NCI-H1105 (cell line): ENCODE measurements at places on chromosomes 2 and 18.
A peak's percentile ranks its signal among the peaks of the same experiment; 100 is the strongest.

- no peak for DNase-seq
These were observed 140.8 kb downstream of the SEPTIN10 start for GRCh38 chr2:109472974-109473373.

DNA sequence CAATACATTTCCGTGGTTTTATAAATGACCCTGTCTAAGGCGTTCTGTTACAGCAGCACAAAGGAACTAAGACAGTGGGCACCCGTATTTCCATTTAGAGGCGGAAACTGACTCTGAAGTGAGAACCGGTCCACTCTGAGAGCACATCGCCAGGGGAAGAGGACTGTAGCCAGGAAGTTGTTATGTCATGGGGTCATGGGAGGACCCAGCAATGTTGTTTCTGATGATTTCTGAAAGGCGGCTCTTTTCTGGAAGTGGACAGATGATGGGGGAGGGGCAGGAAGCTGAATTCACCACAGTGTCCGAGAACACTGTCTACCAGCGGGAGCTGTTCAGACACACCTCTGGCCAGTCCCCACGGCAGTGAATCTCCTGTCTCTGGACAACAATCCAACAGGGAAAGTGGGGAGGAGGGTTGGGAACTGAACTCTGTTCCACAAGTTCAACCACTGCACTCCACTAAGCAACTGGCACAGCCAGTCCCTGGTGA lies 2.1 kb upstream of the LRRFIP1 start:
- no peak for DNase-seq

GRCh38 chr18:61635901-61636528 lies 256.8 kb downstream of the RNF152 start:
- peak; percentile 37 for DNase-seq

- peak; percentile 28 for DNase-seq
These were observed 508.4 kb upstream of the ZEB2 start for GRCh38 chr2:145028101-145028920.

DNA sequence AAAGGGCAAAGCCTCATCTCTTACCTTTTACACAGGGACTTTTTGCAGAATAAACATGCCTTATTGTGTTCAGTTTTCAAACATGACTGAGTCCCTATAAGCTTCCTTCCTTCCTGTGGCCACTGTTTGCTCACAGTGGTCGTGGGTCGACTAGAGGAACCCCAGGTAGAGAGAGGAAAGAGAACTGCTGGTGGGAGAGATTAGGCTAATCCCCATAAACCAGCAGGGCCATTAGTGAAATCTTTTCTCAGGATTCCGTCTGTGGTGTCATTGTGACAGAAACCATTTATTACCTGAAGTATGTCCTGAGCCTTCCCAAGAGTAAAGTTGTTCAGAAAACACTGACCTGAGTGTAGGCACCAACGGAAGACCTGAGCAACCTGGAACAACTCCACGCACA lies 21.3 kb upstream of the BOD1L2 start:
- DNase-seq = no peak

DNA sequence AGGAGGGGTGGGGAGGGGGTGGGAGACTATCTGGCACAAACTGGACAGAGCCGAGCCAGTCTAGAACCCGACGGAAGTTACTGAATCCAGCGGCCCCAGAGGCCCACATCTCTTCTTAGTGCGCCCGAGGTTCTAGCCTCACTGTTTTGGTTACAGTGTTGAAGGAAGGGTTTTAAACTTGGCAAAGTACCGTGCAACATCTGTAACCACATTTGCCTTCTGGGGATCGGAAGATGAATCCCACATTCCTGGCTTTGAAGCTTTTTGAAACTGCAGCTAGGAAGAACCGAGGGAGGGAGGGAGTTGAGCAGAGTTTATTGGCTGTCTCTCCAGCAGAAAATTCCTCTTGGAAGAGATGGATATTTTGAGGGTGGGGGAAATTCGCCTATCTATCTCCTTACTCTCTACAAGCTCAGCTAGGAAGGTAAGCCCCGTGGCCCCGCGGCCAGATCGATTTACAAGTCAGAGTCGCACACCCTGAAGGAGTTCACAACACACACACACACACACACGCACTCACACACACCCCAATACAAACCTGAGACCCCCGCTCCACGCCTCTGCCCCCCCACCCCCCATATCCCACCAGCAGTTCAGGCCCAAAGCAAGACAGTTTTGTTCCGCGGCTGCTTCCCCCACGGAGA lies 1.0 kb downstream of the ACVR1 start:
- DNase-seq = no peak

- DNase-seq = no peak
These were observed 31.7 kb downstream of the PCARE start for GRCh38 chr2:29042561-29043075.

DNA sequence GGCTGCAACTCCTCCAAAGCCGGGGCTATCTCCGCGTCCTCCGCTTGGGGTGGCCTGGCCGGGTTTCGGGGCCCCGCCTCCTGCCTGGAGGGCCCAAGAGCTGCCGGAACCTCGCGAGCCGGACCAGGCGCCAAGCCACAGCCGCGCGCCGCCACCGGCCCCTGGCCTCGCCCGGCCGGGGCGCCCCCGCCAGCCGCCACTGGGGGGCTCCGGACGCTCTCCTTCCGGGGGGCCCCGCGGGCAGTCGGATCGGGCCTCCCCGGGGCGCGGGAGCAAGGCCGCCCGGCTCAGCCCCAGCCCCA lies 17.4 kb upstream of the HAAO start:
- DNase-seq = peak; percentile 52

DNA sequence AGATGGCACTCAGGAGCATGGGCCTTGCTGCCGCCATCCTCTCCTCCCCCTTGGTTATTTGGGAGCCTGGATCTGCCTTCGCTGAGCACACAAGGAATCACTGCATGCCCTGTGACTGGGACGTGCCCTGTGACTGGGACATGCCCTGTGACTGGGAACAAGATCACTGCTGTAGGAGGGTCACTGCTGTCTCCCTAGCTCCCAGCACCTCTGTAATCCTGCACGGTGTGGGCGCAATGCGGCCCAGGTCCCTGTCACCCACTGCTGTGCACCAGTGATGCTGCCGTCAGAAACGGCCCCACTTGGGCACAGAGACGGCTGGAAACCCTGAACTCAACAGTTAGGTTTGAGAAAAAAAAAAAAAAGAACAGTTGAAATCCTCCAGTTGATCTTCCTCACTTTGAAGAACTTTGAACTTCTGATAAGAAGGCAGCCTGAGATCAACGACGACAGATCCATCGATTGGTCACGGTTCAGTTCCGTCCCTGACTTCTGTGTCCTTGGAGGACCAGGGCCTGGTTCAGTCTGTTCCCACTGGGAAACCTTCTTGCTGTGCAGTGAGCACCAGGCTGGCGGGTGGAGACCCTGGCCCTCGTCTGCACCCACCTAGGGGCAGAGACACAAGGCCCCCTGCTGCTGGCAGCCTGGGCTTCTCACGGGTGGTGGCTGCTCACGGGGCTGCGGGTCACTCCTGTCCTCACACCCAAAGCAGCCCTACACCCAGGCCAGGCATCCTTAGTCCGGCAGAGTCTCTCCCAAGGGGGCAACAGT lies 125.9 kb downstream of the PXDN start:
- no peak for DNase-seq

- DNase-seq = no peak
These were observed 554 bp downstream of the FEV start for GRCh38 chr2:218984239-218985020.

DNA sequence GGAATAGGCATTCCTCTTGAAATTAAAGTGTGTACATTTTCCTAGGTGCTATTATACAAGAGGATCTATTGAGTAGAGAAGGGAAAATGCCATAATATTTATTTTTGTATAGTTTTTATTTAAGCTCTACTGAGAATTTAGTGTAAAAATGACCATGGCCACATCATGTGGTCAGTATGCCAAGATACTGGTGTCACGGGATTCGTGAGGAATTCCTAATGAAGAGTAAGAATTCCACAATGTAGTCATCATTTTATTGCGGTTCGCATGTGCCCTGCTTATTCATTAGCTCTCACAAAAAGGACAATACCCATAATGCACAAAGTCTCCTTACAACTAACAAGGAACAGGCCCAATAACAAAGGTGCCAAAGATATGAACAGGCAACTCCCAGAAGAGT lies 39.3 kb upstream of the PARD3B start:
- no peak for DNase-seq

- DNase-seq = no peak
These were observed 239.4 kb upstream of the HNMT start for GRCh38 chr2:137724912-137725311.

DNA sequence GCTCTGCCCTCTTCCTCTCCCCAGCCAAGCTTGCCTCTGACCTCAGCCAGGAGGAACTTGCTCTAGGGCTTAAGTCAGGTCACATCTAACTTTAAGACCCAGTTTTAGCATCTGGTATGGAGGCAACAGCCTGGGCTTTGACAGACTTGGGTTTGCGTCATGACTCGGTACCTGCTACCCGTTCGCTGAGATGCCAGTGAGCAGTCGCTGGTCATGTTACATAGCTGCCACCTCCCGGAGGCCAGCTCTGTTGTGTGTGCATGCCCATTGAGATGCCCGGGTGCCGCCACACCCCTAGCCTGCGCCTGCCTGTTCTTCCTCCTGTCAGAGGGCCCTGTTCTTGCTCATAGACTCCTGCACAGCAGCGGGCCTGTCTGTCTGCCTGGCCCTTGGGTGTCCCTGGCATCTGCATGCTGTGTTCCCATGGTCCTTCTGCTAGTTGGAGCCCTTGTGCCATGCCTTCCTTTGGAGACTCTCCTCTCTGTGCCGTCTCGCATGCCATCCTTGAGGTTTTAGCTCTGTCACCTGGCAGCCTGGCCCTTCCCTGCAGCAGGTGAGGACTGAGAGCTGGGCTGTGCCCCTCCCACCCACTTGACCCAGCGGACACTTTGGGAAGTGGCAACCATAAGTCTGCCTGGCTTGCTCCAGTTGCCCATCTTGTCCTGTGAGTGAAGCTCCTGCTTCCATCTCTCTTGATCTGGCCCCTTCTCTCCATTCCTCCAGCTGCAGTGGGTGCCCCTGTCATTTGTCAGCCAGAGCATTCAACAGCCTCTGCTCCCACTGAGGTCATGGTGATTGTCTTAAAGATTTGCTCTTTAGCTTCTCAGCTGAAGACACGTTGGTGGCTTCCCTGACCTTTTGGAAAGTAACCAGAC lies 24.9 kb downstream of the ASAP2 start:
- DNase-seq = no peak

GRCh38 chr18:42047721-42048120 lies 92.7 kb downstream of the PIK3C3 start:
- DNase-seq = no peak

DNA sequence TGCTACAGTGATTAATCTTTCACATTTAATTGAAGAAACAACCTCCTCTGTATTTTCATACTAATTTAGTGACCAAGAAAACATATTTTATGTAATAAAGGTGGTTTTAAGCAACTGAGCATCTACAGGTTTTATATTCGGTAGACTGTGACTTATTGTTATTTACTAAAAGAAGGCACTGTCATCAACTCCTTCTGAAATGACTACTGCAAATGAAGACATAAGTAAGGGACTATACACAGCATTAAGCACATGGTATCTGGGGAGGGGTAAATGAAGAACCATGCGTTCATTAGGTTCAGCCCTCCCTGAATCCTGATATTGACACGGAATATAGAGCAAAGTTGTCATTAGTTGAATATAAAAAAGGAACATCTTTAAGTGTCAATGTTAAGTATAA lies 4.3 kb downstream of the CDH20 start:
- no peak for DNase-seq

- DNase-seq = no peak
These were observed 303.3 kb downstream of the CNTNAP5 start for GRCh38 chr2:124328397-124328796.

DNA sequence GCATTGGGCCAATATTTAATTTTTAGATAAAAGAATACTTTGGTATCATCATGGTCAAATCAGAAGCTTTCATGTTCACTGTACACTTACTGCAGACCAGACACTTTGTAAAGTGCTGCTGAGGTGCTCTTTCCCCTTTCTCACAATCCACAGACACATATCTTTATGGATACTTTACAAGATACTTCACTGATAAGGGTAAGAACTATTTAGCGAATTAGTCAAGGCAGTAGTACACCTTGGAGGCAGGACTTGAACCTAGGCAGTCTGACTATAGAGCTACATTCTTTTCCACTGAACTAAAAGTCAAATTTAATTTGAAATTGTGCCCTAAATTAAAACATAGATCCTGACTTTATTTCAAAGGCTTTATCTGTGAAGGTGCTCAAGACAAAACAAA lies 60.2 kb downstream of the COBLL1 start:
- no peak for DNase-seq

DNA sequence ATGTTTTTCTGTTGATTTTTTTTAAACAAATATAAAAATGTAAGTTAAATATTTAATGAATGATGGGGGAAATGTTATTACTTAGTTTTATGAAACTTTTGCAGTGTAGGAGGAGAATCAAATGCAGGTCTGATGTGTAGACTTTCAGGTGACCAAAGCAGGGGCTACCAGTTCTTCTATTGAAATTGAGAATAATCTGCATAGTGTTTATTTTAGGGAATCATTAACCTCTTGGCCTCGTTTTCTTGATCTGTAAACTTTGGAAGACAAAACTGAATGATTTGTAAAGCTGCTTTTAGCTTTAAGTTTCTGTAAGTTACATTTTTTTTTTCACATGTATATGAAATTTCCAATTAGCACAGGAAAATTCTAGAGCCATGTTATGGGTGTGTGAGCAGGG lies 99.2 kb downstream of the R3HDM1 start:
- DNase-seq = no peak

GRCh38 chr2:233456934-233457333 lies 102.6 kb downstream of the DGKD start:
- no peak for DNase-seq

DNA sequence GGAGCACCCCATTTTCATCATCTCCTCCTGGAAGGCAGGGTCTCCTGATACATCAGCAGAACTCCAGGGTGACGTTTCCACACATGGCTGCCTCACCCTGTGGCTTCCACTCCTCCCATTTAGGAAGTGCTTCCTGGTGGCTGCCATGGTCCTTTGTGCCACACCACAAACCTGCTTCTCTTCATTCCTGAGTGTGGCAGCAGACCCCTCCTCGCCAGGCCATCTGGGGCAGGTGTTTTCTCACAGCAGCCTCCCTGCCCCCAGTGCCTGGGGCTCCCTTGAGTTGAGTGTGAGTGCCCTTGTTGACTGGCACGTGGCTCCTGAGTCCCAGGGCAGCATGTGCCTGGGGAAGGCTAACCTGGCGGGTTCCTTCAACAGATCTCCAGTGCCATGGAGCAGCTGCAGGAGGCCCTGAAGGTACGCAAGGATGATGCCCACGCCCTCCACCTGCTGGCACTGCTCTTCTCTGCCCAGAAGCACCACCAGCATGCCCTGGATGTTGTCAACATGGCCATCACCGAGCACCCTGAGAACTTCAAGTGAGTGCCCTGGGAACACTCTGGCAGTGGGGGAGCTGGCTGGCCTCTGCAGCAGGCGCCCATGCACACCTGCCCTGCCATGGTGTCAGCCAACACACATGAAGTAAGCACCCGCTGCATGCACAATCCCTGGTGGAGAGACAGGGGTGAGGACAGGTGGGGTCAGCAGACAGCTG lies 113.4 kb upstream of the MCFD2 start:
- no peak for DNase-seq

DNA sequence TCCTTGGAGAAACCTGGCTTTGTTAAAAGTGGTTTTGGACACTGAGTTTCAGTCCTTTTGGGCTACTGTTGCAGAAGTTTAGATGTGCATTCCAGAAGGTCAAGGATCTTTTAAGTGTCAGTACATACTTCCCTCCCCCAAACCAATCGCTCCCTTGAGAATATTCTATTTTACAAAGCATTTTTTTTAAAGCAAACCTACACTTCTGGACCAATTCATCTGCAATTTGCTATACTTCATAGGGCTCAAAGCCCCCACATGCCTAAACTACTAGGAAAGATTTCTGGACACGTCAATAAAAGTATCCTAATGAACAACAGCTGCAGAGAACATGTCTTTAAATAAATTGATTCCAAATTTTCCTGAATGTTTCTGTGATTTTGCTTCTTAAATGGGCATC lies 157.6 kb downstream of the RDH14 start:
- DNase-seq = no peak

- DNase-seq = no peak
These were observed 274.2 kb upstream of the LRRTM4 start for GRCh38 chr2:77796397-77796796.
